ENCODE measurements at places on chromosomes 3 and 15.

DNA sequence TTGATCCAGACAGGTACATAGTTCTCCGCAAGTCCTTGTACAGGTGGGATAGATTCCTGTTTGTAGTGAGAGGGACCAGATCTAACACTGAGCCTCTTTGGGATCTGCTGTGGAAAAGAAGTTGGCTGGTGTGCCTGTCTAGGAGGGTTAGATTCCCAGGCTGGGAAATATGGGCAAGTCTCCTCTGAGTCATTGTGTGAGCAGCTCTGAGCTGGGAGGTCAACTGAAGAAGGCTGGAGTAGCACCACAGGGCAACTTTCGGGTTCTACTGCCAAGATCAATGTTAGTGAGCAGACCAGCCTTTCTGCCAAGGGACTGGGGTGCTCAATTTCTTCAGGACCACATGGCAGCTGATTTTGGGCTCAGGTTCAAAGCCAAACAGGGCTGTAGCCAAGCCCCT lies 33.4 kb downstream of the CLDN1 start:
- no peak for DNase-seq

DNA sequence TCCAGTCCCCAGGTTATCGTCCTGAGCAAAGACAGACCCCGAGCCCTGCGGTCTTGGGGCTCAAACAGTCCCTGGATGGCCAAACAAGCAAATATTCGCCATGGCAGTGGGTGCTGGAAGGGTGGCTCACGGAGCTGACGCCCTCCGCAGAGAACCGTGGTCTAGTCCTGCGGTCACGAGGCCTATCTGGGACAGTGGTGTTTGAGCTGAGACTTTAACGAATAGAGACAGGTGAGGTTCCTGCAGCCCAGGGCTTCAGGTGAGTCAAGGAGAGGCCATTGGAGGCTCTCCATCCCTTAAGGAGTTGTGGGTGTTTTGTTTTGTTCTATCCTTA lies 399 bp upstream of the SUCLG2 start:
- DNase-seq = no peak

GRCh38 chr15:58477170-58477569 lies 45.4 kb downstream of the LIPC start:
- no peak for DNase-seq

DNA sequence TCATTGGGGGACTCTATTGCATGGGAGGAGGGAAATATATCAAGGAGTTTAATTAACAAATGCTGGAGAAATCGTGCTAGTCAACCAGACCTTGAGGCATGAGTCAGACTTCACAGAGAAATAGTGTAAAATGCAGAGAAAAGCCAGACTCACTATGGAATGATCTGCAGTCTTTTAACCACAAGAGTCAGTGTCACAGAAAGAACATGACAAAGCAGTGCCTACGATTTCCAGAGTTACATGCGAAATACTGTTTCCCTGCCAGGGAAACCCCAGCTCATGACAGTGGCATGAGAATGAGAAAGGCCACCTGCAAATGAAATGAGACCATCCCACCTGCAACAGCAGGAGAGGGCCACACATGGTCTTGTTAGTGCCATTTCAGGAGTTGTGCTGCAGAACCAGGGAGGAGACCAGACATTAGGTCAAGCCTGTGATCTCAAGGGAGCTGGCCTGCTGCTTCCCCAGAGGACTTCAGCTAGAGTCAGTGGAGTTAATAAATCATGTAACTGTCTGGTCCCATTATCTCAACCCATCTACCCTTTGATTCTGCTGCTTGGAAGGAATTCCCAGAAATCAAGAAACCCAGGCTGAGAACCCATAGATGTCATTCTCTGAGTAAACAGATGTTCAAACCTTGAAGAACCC lies 79.0 kb downstream of the ERC2 start:
- DNase-seq = no peak

DNA sequence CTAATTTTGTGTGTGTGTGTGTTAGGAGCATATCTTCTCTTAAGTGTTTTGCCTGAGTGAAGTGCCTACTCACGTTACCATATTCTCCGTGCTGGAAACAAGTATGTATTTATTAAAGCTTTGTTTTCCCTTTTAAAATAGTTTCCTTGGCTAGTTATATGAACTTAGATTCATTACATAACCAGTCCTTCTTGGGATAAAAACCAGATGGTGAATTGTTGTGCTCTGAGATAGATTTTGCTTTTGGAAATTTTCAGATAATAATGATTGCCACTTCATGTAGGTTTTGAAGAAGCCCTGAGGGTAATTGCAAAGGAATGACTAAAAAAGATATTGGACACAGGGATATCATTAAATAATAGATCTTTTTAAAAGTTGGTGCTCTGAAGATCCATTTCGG lies 390.2 kb upstream of the SGO1 start:
- no peak for DNase-seq

GRCh38 chr3:61875046-61875844 lies 313.9 kb downstream of the PTPRG start:
- DNase-seq = no peak

DNA sequence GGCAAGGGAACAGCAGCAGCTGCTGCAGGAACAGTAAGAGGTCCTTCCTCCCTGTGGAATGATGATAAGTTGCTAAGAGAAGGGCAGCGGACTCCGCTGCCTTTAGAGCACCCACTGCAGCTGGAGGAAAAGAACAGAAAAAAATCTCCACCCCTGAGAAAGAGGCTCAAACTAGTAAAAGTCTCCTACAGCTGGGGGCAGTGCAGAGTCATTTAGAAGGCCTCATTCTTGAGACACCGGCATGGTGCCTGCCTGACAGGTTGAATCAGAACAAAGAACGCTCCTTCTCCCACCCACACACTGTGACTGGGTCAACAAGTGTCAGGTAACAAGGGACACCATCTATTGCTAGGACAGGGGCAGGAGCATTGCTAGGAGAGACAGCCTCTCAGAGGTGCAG lies 188.4 kb downstream of the ABHD5 start:
- no peak for DNase-seq

GRCh38 chr3:78368636-78369345 lies 1328.9 kb downstream of the ROBO2 start:
- DNase-seq = peak; percentile 18

DNA sequence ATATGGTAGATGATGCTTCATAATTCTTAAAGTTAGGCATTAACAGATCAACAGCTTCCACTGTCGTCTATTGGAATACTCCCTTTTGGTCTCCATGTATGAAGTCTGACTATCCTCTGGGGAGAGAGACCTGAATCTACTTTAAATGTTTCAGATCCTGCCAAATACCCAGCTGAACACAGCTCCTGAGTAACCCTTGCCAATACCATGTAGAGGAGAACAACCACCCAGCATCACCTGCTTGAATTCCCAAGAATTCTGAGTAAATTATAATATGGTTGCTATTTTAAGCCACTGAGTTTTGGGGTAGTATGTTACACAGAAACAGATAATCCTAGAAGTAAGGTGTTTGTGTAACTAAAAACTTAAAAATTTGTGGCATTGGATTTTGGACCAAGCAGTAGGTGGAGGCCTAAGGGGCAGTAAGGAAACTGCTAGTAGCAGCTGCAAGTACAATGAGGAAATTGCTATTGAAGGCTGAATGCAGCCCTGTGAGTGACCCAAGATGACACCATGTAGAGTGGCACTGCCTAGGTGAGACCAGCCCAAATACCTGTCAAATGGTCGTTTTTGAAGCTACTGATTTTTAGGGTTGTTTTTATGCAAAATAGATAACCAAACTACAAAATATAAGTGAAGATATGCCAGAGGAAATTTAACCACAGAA lies 30.9 kb downstream of the NRG4 start:
- DNase-seq = no peak

DNA sequence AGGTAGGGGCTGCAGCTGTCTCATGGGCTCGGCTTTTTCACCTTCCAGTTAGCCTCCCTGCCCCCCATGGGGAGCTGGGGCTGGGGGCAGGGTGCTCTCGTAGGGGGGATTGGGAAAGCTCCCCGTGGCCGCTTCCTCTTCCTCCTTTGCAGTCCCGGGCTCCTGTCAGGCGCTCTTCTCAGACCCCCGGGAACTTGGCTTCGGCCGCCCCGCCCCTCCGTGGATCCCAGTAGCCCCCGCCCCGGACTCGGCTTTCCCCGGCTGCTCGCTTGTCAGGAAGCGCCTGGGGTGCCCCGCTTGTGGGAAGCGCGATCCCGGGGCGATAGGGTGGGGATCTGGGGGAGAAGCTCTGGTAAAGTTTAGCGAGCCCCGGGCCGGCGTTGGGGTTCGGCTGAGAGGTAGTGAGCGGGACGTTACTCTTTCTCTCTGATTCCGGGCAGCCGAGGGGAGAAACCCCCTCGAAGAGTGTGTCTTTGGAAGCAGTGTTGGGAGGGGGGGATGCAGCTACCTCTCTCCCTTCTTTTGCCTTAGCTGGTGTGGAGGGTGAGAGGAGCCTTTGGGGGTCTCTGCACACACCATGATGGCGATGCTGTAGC lies 611 bp downstream of the PIAS1 start:
- peak; percentile 60 for DNase-seq

Data from right lung (tissue), 10 donors.